ENCODE measurements at places on chromosomes 1 and 21.

- no peak for DNase-seq
Measured at GRCh38 chr1:76496871-76497270, 370.4 kb upstream of the ST6GALNAC5 start.

GRCh38 chr21:25895565-25896205 is 160.9 kb downstream of the GABPA start:
- DNase-seq = peak; percentile 34

DNA sequence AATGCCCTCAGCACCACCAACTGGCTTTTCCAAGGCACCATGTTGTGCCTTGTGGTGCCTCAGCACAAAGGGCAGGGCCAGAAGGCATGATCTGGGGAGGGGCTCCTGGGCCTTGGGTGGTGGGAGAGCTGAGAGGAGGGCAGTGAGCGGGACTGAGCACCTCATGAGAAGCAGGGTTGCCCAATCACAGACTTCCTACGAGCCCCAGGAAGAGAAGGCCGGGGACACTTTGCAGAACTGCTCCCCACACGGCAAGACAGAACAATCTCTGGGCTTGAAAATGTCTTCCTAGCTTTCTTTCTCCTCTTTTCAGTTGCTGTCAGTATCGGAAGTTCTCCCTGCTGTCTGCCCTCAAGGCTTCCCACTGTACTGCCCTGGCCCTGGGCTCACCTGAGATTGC is 6.8 kb downstream of the KCNJ10 start:
- DNase-seq = no peak

- DNase-seq = no peak
Measured at GRCh38 chr1:169087876-169088275, 18.6 kb upstream of the ATP1B1 start.

- DNase-seq = no peak
Measured at GRCh38 chr1:19300211-19300610, 11.6 kb upstream of the AKR7A3 start.

- DNase-seq = no peak
Measured at GRCh38 chr1:229665912-229666558, 40.0 kb downstream of the URB2 start.

GRCh38 chr21:31894457-31894856 is 21.6 kb downstream of the HUNK start:
- DNase-seq = no peak

DNA sequence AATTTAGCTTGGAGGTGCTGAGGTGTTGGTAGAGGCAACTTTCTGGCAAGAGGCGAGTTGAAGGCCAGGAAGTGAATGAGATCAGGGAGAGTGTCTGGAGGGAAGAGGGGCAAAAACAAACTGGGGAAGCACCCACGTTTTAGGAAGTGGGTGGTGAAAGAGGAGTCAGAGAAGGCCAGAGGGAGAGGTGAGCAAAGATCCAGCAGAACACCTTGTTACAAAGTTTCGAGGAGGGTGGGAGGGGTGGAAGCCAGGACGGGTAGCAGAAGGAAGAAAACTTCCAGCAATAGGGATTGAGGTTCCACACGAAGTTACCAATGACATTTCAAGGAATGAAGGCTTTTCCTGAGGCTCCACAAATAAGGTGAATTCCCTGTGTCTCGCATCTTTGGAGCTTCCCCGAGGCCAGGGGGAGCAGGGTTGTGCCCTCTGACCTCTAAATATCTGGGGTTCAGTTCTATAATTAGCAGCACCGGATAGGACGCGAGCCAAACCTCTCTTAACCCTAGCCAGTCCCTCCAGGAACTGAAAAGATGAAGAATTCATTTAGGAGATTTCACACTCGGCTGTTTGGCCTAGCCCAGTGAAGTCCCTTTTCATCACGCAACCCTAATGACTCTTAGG is 578 bp upstream of the SESN2 start:
- peak; percentile 42 for DNase-seq

DNA sequence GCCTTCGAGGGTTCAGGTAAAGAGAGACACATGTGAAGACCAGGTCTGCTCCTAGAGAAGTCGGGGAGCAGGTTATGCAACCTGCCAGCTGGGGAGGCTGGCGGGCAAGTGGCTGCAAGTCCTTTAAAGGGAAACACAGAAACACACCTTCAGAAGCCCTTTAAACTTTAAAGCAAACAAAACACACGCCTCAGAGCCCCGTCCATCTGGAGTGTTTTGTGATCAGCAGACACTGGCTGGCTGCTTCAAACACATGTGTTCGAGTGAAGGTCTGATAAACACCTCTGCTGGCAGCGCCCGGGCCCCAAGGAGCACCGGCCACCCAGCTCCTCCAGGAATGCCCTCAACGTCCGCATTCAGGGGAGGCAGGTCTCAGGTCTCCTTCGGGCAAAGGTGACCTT is 15.2 kb downstream of the RIPK4 start:
- no peak for DNase-seq

GRCh38 chr1:211591980-211592493 is 13.1 kb upstream of the SLC30A1 start:
- DNase-seq = no peak

GRCh38 chr1:94716965-94717364 is 103.2 kb upstream of the SLC44A3 start:
- DNase-seq = no peak

DNA sequence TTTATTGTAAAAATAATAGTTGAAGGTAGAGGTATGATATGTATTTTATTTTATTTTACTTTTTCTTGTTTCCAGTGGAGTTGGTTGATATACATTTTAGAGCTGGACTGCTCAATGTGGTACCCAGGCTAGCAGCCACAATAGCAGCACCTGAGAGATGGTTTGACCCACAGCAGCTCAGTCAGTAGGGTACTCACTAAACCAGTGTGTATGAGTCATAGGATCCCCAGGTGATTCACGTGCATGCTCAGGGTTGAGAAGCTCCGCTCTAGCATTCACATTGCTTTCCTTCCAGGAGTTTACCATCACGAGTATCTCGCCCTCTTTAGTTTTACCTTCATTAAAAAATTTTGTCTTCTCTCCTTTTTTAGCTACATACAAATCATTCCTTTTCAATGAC is 96.0 kb upstream of the PAXBP1 start:
- no peak for DNase-seq

- no peak for DNase-seq
Measured at GRCh38 chr1:223711747-223712193, 569 bp upstream of the CAPN2 start.

GRCh38 chr1:205191622-205192021 is 19.9 kb downstream of the DSTYK start:
- no peak for DNase-seq

- DNase-seq = no peak
Measured at GRCh38 chr1:34478515-34479076, 276.3 kb upstream of the GJB5 start.

DNA sequence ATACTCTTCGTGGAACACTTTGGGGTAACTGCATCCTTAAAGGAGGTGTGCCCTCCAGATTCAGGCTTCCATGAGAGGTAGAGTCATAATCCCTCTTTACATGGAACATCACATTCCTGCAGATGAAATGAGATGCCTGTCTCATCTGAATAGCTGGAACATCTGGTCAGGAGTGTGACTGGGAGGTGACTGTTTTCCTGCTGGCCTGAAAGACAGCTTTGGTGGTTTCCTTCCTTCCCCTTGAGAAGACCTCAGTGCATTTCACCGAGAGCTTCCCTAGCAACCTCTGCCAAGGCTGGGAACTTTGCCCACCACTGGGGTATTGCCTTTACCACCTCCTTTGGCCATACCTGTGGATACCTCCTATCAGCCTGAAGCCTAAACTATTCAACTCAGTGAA is 46.7 kb upstream of the GUCA2A start:
- no peak for DNase-seq

GRCh38 chr21:45880097-45881068 is 101.2 kb upstream of the COL6A1 start:
- peak; percentile 90 for DNase-seq

GRCh38 chr1:181486098-181486420 is 2.7 kb downstream of the CACNA1E start:
- no peak for DNase-seq

GRCh38 chr21:46195595-46196195 is 11.4 kb upstream of the SPATC1L start:
- DNase-seq = no peak

DNA sequence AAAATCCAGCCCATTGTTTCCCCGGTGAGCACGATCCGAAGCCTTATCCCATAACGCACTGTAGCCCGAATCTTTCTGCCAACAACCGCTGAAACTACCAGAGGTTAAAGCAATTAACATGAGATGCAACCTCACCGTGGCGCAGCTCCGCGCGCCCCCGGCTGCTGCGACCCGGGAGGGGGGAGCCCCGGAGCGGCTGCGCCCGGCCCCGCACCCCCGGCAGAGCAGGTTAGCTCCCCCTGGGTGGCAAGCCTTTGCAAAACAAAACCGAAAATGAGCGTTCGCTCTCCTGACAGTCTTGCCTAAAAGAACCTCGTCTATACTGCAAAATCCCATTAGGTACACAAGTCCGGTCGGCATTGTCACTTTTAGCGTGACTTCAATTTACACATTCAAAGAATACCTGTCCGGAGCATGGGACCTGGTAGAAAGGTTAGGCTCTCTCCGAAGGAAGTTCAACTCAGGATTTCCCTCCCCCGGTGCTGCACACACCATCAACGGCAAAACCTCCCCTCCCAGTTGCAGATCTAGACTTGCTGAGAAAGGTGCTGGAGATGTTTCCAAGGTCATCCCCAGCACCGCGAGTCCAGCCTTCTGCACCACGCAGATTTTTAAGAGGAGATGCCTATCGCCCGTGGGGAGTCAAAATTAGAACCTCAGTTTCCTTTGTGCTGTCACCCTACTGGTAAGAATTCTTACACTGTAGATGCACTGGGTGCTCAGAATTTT is 107.5 kb downstream of the ZNF281 start:
- DNase-seq = peak; percentile 77

GRCh38 chr1:67171978-67172377 is 5.7 kb downstream of the IL23R start:
- DNase-seq = no peak

DNA sequence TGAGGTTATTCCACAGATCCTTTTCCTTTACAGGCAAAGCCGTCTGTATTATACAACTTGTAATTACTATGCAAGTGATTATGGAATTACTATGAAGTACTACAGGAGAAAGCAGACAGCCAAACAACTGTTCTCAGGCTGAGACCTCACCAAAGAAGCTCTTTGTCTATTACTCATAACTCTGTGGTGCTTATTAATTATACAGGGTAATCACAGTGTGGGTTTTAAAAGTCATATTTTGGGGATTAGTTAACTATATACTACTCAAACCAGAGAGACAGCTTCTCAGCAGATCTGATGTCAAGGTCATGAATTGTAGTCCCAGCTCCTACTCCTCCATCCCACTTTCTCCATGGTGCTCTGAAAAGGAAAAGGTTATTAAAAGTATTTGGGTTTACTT is 49.6 kb downstream of the CTTNBP2NL start:
- DNase-seq = no peak

GRCh38 chr1:247338723-247339275 is 7.1 kb upstream of the ZNF496 start:
- no peak for DNase-seq

- DNase-seq = no peak
Measured at GRCh38 chr1:12052997-12053686, 10.0 kb upstream of the TNFRSF8 start.

- peak; percentile 14 for DNase-seq
Measured at GRCh38 chr21:29718081-29718815, 221.5 kb downstream of the GRIK1 start.

GRCh38 chr1:47776667-47777131 is 220.5 kb downstream of the TRABD2B start:
- no peak for DNase-seq

DNA sequence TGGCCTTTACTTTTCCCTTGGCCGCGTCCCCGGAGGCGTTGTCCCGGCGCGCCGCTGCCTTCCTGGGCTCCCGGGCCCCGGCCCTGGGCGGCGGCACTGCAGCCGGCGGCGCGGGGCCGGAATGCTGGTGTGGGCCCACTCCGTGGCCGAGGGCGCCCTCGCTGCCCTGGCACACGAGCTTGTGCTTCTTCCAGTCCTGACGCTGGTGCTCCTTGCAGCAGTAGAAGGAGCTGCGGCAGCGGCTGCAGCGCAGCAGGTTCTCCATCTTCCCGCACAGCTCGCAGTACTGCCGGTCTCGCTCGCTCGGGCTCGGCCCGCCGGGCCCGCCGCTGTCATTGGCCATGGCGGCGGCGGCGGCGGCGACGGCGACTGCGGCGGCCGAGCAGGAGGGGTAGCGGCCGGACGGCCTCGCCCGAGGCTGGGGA is 529 bp downstream of the EGLN1 start:
- peak; percentile 68 for DNase-seq

- no peak for DNase-seq
Measured at GRCh38 chr1:157878059-157878458, 36.5 kb upstream of the CD5L start.

DNA sequence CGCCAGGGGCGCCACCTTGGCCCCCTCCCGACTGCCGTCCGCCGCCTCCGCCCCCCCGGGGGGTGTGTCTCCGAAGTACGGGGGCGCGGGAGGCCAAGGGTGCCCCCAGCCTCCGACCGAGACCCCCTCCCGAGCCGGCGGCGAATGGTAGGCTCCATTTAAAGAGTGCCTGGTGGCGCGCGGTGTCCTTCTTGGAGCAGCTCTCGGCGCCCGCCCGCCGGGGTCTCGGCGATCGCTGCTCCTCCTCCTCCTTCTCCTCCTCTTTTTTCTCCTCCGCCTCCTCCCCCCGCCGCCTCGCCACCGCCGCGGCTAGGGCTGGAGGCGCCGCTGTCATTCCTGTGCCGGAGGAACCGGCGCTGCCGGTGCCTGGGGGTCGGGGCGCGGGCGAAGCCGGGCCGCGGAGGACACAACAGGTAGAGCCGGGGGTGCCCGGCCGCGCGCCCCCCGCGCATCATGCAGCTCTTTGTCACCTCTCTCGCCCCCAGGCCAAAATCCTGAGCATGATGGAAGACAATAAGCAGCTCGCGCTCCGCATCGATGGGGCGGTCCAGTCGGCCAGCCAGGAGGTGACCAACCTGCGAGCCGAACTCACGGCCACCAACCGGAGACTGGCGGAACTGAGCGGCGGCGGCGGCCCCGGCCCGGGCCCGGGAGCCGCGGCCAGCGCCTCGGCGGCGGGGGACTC is at the start of gene KAZN:
TSS of gene KAZN (plus strand) at position 188 of the 685 bp plus-strand sequence.
- DNase-seq = peak; percentile 6

- DNase-seq = no peak
Measured at GRCh38 chr1:1023700-1024099, 3.8 kb downstream of the AGRN start.

DNA sequence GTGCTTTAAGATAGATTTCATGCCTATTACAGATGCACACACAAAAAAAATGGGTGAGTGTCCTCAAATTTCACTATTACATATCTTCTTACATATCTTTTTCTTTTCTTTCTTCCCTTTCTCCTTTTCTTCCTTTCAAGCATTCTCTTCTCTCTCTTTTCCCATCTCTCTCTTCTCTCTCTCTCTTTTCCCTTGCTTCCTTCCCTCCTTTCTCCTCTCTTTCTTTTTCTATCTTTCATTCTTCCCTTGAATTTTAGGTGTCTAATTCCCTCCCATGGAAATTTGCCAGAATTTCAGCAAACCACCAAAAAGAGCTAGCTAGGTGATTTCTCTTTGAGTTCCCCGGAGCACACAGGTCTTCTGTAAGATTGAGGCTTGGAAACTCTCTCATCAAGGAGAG is 395.3 kb upstream of the RUNX1 start:
- no peak for DNase-seq

- DNase-seq = no peak
Measured at GRCh38 chr21:35681946-35682345, 378.4 kb downstream of the SETD4 start.

All from activated CD4-positive, alpha-beta T cell treated with anti-CD3 and anti-CD28 coated beads for 36 hours (primary cell).